ENCODE measurements at places on chromosomes 5 and 9.

DNA sequence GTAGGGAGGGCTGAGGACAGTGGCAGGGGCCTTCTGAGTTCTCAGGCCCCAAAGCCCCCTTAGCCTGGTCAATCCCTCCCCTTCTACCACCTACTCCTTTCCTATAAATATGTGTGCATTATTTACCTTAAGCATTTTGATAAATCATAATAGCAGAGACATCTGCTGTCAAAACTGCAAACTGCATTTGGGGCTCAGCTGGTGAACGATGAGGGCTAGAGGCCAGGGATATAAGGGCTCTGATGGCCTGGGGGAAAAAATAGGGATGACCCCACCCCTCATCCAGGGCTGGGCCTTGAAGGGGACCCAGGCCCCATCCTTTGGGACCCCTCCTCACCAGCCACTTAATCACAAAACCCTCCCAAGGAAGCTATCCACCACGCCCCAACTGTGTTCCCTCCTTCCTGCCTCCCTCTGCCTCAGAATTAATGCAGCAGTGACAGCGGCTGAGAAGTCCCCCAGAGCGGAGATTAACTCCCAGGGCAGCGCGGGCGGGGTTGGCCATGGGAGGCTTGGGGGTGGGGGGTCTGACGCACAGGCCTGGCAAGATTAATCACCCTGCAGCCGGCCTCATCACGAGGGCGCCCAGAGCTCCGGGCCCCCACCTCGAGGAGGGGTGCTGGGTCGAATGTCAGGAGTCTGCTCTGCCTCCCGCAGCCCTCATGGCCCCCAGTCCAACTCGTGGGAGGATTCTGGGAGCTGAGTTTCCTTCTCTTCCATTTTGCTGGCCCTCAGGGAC is 42.1 kb downstream of the CXXC5 start:
- H3K27me3 ChIP-seq = no peaks in the 10 kb centered on the region
- no peak overlapping the region for H3K27ac ChIP-seq
- H3K4me1 ChIP-seq = no peaks in the 10 kb centered on the region
- H3K36me3 ChIP-seq = no peaks in the 10 kb centered on the region

- H3K4me3 ChIP-seq = no peak overlapping the region
- H3K4me1 ChIP-seq = peaks cover 20% of the 10 kb centered on the region
- H3K36me3 ChIP-seq = peaks cover 5% of the 10 kb centered on the region
- H3K27ac ChIP-seq = no peak overlapping the region
Measured at GRCh38 chr9:113854310-113854709, 21.8 kb upstream of the ZNF618 start.

DNA sequence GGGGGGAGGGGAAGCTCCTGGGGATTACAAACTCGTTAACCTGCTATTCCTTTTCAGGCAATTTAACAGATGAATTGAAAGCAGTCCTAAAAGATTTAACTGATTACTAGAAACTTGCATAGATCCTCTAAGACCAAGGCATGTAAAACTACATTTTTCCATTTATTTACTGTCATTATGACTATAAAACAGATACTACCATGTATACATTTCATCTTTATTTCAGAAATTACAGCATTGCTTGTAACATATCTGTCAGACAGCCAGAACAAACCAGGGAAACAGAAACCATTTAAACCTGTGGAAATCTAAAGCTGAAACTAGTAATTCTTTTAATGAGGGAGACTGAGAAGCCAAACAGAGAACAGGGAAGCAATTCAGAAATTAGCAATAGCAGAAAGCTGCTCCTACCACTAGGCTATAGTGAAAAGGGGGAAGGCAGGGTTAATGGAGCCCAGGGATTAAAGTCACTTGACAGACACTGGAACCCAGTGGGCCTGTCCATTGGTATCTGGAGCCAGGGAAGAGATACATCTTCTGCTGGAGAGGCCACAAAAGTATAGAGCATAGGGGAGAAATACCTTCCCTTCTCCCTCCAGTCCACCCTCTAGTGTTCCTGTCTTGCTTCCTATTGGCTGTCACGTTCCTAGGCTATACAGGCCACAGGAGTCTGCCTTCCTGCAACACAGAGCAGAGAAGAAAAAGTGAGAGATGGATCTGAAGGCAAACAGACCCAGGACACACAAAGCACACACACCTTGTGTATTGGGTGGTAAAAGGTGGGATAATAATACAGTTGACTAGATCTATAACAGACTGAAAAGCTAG is 33.8 kb downstream of the PDCD1LG2 start:
- peaks cover 7% of the 10 kb centered on the region for H3K4me1 ChIP-seq
- peaks cover 5% of the 10 kb centered on the region for H3K36me3 ChIP-seq
- no peak overlapping the region for H3K4me3 ChIP-seq
- no peaks in the 10 kb centered on the region for H3K27me3 ChIP-seq
- no peak overlapping the region for H3K27ac ChIP-seq

GRCh38 chr5:149271716-149272563 is at the start of gene AFAP1L1:
AFAP1L1 (plus strand) TSS chr5:149271859; CDS start chr5:149271969, 110 bp downstream.
- DNase-seq = peak; percentile 19
- peaks cover 47% of the 10 kb centered on the region for H3K27me3 ChIP-seq
- H3K27ac ChIP-seq = no peak within 1 kb of the TSS

DNA sequence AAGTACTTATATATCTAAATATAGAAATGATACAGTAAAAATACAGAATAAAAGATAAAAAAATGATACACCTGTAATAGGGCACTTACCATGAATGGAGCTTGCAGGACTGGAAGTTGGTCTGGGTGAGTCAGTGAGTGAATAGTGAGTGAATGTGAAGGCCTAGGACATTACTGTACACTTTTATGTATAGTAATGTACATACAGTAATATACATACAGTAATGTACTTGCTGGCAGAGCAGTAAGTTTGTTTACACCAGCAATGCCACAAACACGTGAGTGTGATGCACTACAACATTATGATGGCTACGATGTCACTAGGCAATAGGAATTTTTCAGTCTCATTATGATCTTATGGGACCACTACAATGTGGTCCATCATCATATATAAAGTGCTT is 34.2 kb downstream of the SUSD1 start:
- no peak for DNase-seq
- H3K4me1 ChIP-seq = no peaks in the 10 kb centered on the region
- no peak overlapping the region for H3K4me3 ChIP-seq
- H3K27me3 ChIP-seq = no peaks in the 10 kb centered on the region

DNA sequence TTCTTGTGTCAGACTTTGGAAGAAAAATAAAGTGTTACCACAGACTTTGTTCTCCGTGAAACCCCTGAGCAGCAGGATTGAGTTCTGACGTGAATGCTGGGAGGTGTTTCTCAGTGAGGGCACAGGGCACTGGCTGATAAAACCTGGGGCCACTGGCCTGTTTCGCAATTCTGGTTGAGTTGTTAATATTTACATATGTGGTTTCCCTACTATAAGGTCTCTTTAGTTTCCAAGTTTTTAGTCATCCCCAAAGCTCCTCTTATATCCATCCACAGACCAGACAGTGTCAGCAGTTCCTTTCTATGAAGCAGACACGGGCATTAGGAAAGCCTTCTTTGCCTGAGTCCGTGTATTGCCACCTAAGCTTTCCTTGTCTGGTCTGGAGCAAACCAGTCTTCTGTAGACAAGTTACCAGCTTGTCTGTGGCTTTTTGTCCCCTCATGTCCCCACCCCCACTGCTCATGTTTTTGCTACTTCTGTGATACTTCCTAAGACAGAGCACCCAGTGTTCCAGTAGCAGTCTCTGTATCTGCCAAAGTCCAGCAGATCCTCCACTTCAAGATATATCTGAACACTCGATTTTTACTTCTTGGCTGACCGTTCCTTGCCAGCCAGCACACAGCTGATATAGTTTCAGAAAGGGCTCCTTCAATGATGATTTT is 42.0 kb downstream of the ACO1 start:
- H3K4me3 ChIP-seq = no peak overlapping the region
- peaks cover 3% of the 10 kb centered on the region for H3K36me3 ChIP-seq
- no peak for DNase-seq
- H3K4me1 ChIP-seq = no peaks in the 10 kb centered on the region

GRCh38 chr5:157059093-157059539 is at the start of gene HAVCR1:
HAVCR1 (minus strand) TSS chr5:157059116; CDS start chr5:157057943, 1,173 bp downstream.
- no peak within 1 kb of the TSS for H3K4me3 ChIP-seq
- peaks cover 4% of the 10 kb centered on the region for H3K27me3 ChIP-seq
- no peak for DNase-seq
- H3K27ac ChIP-seq = no peak within 1 kb of the TSS
- no peaks in the 10 kb centered on the region for H3K4me1 ChIP-seq

DNA sequence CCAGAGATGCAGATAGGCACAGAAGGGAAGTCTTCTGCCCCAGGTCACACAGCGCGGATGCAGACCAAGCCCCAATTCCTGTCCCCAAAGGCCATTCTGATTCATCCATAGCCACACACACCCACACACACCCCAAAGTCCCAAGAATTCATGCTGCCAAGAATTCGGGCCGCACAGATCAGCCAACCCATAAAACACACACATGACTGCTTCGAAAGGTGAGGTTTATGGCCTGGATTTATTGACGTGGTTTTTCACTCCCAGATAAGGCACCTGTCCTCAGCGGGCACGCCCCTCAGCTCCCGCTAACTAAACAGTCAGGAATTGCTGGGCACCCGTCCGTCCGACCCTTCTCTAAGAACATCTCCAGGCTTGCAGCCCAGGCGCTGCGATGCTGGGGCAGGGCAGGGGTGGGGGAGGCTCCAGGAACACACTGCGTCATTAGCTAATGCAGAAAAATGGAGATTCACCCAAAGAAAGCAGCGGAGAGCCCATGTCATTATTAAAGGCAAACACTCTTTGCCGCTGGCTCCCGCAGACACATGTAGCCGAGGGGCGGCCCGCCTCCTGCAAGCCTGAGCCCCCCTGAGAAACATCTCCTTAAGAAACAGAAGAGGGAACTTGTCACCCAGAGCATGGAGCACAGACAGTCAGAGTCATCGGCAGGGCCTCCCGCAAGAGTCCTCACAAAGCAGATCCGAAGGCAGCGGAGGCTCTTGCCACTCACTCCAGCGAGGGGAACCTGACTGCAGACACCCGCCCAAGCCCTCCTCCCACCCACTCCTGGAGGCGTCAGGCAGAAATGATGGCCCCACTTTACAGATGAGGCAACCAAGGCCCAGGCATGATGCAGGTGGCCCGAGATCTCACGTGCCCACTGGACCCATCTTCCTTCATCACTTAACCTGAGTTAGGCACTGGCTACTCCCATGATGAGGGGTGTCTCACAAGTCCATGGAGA is 19.9 kb downstream of the VAV2 start:
- H3K4me1 ChIP-seq = no peaks in the 10 kb centered on the region
- no peak for DNase-seq
- no peaks in the 10 kb centered on the region for H3K36me3 ChIP-seq
- H3K4me3 ChIP-seq = no peak overlapping the region
- H3K27me3 ChIP-seq = no peaks in the 10 kb centered on the region

GRCh38 chr5:139426203-139426885 is 13.0 kb downstream of the DNAJC18 start:
- DNase-seq = no peak
- peaks cover 26% of the 10 kb centered on the region for H3K4me1 ChIP-seq
- H3K4me3 ChIP-seq = no peak overlapping the region
- peaks cover 27% of the 10 kb centered on the region for H3K36me3 ChIP-seq

DNA sequence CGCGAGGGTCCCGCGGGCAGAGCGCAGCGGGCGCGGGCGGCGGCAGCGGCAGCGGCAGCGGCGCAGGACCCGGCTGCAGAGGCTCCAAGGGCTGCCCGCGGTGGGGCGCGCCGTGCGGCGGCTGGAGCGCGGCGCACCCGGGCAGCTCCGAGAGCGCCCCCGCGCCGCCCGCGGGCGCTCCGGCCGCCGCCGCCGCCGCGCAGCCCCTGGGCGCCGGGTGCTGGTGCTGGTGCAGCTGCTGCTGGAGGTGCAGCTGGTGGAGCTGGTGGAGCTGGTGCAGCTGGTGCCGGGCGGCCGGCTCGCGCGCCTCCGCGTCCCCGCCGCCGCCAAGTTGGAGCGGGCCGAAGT is 644 bp downstream of the IER5L start:
- no peaks in the 10 kb centered on the region for H3K4me1 ChIP-seq
- peak overlapping the region; percentile 95 for H3K4me3 ChIP-seq
- H3K27me3 ChIP-seq = peaks cover 11% of the 10 kb centered on the region
- H3K36me3 ChIP-seq = no peaks in the 10 kb centered on the region
- no peak for DNase-seq

- H3K4me1 ChIP-seq = no peaks in the 10 kb centered on the region
- no peaks in the 10 kb centered on the region for H3K36me3 ChIP-seq
- no peak overlapping the region for H3K27ac ChIP-seq
- no peak overlapping the region for H3K4me3 ChIP-seq
Measured at GRCh38 chr5:38642189-38642911, 85.9 kb upstream of the LIFR start.

- H3K4me3 ChIP-seq = no peak overlapping the region
- DNase-seq = peak; percentile 23
- peaks cover 27% of the 10 kb centered on the region for H3K36me3 ChIP-seq
- peaks cover 26% of the 10 kb centered on the region for H3K4me1 ChIP-seq
- H3K27ac ChIP-seq = no peak overlapping the region
Measured at GRCh38 chr9:121350993-121351561, 19.0 kb downstream of the STOM start.

GRCh38 chr5:41253109-41253508 is 39.8 kb upstream of the C6 start:
- H3K4me3 ChIP-seq = no peak overlapping the region
- no peak for DNase-seq
- no peak overlapping the region for H3K27ac ChIP-seq
- H3K27me3 ChIP-seq = no peaks in the 10 kb centered on the region
- H3K4me1 ChIP-seq = no peaks in the 10 kb centered on the region
- no peaks in the 10 kb centered on the region for H3K36me3 ChIP-seq

GRCh38 chr5:154334406-154335064 is 111.3 kb upstream of the SAP30L start:
- no peak for DNase-seq
- H3K4me1 ChIP-seq = no peaks in the 10 kb centered on the region
- no peaks in the 10 kb centered on the region for H3K27me3 ChIP-seq
- H3K4me3 ChIP-seq = no peak overlapping the region
- peaks cover 3% of the 10 kb centered on the region for H3K36me3 ChIP-seq
- no peak overlapping the region for H3K27ac ChIP-seq

- H3K36me3 ChIP-seq = peaks cover 4% of the 10 kb centered on the region
- DNase-seq = no peak
- H3K27ac ChIP-seq = no peak overlapping the region
Measured at GRCh38 chr5:1152771-1153282, 41.0 kb upstream of the SLC12A7 start.

Measured in activated T-cell treated with anti-CD3 and anti-CD28 coated beads, Interleukin-2, amount 50 U/mL, for 72 hours (primary cell).